ENCODE measurements at places on chromosomes 2 and 18.
A peak's percentile ranks its signal among the peaks of the same experiment; 100 is the strongest.

DNA sequence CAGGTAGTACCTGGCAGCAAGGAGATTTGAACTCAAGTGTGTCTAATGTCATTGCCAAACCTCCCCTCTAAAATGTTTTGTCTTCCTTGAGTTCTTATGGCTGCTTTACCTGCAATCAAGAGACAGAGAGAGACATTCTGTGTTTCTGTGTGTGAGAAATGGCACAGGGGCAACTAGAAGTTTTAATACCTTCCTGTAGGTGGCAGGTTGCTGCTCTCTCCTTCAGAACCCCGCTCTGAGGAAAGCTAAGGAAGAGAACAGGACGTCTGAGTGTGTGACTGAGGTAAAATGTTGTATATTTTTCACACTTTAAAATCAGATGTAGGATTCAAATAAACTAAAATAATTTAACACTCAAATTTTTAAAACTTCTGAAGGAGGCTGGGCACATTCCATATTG is 19.2 kb downstream of the DTNA start:
- no peak overlapping the region for H3K4me3 ChIP-seq
- H3K27ac ChIP-seq = no peak overlapping the region
- no peaks in the 10 kb centered on the region for H3K36me3 ChIP-seq
- no peak for DNase-seq
- H3K4me1 ChIP-seq = no peaks in the 10 kb centered on the region

- H3K4me1 ChIP-seq = no peaks in the 10 kb centered on the region
- H3K36me3 ChIP-seq = no peaks in the 10 kb centered on the region
- DNase-seq = no peak
- H3K27me3 ChIP-seq = no peaks in the 10 kb centered on the region
- no peak overlapping the region for H3K4me3 ChIP-seq
Observed at GRCh38 chr2:51723691-51724090, 691.8 kb upstream of the NRXN1 start.

- no peak overlapping the region for H3K4me3 ChIP-seq
- H3K36me3 ChIP-seq = peaks cover 3% of the 10 kb centered on the region
- peaks cover 26% of the 10 kb centered on the region for H3K4me1 ChIP-seq
- H3K27me3 ChIP-seq = no peaks in the 10 kb centered on the region
Observed at GRCh38 chr2:161178756-161179155, 18.5 kb downstream of the TANK start.

DNA sequence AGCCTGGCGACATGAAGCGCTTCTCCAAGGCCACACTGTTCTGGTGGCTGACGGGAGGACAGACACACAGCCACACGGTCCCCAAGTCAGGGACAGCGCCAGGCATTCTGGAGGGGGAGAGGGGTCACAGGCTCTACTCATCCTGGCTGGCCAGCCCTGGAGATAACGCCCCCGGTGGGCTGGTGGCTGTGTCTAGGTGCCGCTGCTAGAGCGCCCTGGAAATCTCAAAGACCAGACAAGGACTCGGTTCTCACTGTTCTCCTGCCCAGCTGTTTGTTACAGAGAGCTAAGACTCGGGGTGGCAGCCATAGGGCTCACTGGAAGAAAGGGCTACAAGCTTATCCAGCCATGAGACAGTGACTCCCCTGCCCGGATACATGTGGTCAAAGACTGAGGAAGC is 72.0 kb downstream of the KCNF1 start:
- no peak for DNase-seq
- H3K36me3 ChIP-seq = no peaks in the 10 kb centered on the region
- no peak overlapping the region for H3K4me3 ChIP-seq
- H3K27ac ChIP-seq = no peak overlapping the region

DNA sequence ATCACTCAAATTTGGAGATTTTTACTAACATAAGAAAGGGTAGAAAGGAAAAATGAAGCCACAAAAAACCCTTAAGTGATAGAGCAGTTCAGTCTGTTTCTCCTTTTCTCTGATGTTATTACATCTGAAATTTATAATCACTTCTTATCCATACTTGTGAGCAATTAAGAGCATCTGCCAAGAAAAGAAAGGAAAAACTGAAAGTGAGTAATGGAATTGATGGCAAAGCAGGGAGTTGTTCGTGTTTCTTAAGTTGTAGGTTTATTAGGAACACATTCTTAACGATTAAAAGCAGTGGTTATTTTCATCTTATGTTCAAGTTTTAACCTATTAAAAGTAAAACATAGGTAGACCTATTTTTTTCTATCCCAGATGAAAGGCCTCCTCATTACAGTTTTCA is 277.7 kb downstream of the RND3 start:
- no peaks in the 10 kb centered on the region for H3K4me1 ChIP-seq
- no peaks in the 10 kb centered on the region for H3K36me3 ChIP-seq
- DNase-seq = no peak
- no peaks in the 10 kb centered on the region for H3K27me3 ChIP-seq

- H3K4me3 ChIP-seq = no peak overlapping the region
- no peak for DNase-seq
- H3K27ac ChIP-seq = no peak overlapping the region
- H3K27me3 ChIP-seq = no peaks in the 10 kb centered on the region
- H3K4me1 ChIP-seq = peaks cover 21% of the 10 kb centered on the region
- peaks cover 10% of the 10 kb centered on the region for H3K36me3 ChIP-seq
Observed at GRCh38 chr2:230312638-230313037, 14.4 kb upstream of the SP140L start.

DNA sequence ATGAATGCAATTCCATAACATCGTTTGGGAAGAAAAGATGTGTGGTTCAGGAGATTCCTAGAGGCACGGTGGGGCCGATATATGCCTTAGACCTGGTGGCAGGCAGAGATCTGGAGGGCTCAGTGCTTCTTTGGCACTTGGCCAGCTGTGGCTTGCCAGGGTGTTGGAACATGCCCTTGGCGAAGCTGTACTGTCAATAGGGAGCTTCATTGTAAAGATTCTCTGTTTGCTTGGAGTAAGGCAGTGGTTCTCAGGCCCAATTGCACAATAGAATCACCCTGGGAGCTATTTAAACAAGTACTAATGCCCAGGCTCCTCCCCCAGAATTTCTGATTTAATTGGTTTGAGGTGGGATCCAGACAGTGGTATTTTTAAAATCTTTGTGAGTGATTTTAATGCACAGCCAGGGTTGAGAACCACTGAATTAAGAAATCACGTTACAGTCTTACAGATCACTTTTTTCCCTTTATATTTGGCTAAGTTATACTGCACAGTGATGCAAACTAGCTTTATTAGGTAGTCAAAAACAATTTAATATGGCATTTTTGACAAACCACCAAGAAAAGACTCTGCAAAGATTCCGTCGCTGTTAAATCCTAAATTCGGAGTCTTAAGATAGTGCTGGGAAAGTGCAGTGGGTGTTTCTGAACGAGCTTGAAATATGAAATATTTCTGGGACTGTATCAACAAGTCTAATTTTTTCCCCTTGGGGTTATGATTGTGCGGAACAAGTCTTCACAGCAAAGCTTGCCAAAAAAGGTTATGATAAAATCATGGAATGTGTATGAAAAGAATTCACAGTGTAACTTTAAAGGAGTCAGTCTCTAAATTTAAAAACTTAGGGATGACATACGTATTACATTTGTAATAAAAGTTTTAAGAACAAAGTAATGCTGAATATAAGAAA is 78.0 kb downstream of the CRIM1 start:
- H3K27me3 ChIP-seq = peaks cover 6% of the 10 kb centered on the region
- no peak overlapping the region for H3K4me3 ChIP-seq
- peaks cover 2% of the 10 kb centered on the region for H3K36me3 ChIP-seq
- no peak for DNase-seq
- no peaks in the 10 kb centered on the region for H3K4me1 ChIP-seq

DNA sequence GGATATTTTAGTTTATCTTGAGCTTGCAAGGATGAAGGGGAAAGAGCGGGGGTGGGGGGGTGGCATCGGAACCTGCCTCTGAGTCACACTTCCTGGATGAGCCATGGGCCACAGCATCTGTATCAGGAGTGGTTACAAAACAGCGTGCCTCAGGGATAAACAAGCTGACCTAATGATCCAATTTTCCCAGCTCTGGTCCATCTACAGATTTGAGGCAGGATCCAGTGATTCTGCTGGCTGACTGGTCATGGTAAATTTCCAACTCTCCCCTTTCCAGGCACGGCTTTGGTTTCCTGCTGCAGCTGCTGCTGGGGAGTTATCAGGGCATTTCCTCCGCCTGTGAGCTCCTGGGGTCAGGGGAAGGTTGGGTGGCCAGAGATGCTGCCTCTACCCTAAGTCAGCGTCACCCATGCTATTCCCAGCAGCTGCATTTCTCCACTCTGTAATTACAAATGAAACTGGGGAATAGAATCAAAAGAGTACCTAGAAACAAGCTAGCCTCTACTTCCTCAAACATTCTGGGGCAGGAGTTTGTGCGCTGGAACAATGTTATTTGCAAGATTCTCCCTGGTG is 4.7 kb upstream of the HPCAL1 start:
- H3K36me3 ChIP-seq = no peaks in the 10 kb centered on the region
- peak overlapping the region; percentile 29 for H3K27ac ChIP-seq
- H3K4me3 ChIP-seq = peak overlapping the region; percentile 56
- no peak for DNase-seq
- peaks cover 28% of the 10 kb centered on the region for H3K4me1 ChIP-seq

DNA sequence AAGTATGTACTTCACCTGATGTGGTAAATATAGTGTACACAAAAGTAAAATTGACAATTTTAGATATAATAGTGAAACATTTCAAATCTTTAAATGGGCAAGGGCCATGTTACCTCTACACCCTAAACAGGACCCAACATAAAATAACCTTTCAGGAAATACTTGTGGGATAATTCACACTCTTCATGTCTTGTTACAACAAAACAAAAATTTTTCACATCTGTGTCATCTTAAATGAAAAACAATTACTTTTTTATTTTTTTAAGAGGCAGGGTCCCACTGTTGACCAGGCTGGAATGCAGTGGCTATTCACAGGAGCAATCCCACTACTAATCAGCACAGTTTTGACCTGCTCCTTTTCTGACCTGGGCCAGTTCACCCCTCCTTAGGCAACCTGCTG is 42.1 kb downstream of the SRBD1 start:
- peaks cover 2% of the 10 kb centered on the region for H3K36me3 ChIP-seq
- H3K27me3 ChIP-seq = no peaks in the 10 kb centered on the region
- H3K27ac ChIP-seq = peak overlapping the region; percentile 74
- DNase-seq = no peak
- peaks cover 13% of the 10 kb centered on the region for H3K4me1 ChIP-seq

DNA sequence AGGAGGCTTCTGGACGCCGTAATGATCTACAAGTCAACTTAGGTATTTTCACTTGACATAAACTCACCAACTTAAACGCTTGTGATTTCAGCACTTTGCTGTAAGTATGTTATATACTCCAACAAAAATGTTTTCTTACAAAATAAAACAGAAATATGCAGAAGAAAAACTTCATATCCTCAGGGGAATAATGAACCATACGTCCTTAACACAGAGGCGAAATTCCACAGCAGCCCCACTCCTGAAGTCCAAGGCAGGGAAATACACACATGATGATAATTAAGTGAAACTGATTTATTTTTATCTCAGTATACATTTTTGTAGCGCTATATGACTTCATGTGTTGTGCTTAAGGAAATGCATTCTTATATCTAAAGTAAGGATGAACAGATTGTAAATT is 335.4 kb upstream of the VWC2L start:
- no peak for DNase-seq
- no peaks in the 10 kb centered on the region for H3K27me3 ChIP-seq
- no peak overlapping the region for H3K27ac ChIP-seq
- no peaks in the 10 kb centered on the region for H3K36me3 ChIP-seq
- H3K4me1 ChIP-seq = no peaks in the 10 kb centered on the region

GRCh38 chr18:22523481-22523880 is 105.8 kb upstream of the CTAGE1 start:
- H3K27me3 ChIP-seq = no peaks in the 10 kb centered on the region
- no peaks in the 10 kb centered on the region for H3K36me3 ChIP-seq
- no peaks in the 10 kb centered on the region for H3K4me1 ChIP-seq
- H3K27ac ChIP-seq = no peak overlapping the region
- H3K4me3 ChIP-seq = no peak overlapping the region
- DNase-seq = no peak

GRCh38 chr18:52875725-52876124 is 535.7 kb downstream of the DCC start:
- H3K27me3 ChIP-seq = no peaks in the 10 kb centered on the region
- H3K4me3 ChIP-seq = no peak overlapping the region
- no peak for DNase-seq
- H3K36me3 ChIP-seq = no peaks in the 10 kb centered on the region

GRCh38 chr18:10715791-10716190 is 190.0 kb downstream of the NAPG start:
- H3K27ac ChIP-seq = no peak overlapping the region
- no peaks in the 10 kb centered on the region for H3K4me1 ChIP-seq
- no peak overlapping the region for H3K4me3 ChIP-seq
- no peak for DNase-seq
- H3K27me3 ChIP-seq = peaks cover 40% of the 10 kb centered on the region
- no peaks in the 10 kb centered on the region for H3K36me3 ChIP-seq

- no peaks in the 10 kb centered on the region for H3K36me3 ChIP-seq
- no peak for DNase-seq
- H3K27me3 ChIP-seq = no peaks in the 10 kb centered on the region
- peak overlapping the region; percentile 90 for H3K27ac ChIP-seq
Observed at GRCh38 chr2:136212426-136213378, 94.8 kb upstream of the CXCR4 start.

GRCh38 chr2:46661526-46661925 is 182.2 kb downstream of the TMEM247 start:
- H3K27ac ChIP-seq = no peak overlapping the region
- DNase-seq = no peak
- no peak overlapping the region for H3K4me3 ChIP-seq
- peaks cover 7% of the 10 kb centered on the region for H3K36me3 ChIP-seq
- peaks cover 66% of the 10 kb centered on the region for H3K27me3 ChIP-seq

DNA sequence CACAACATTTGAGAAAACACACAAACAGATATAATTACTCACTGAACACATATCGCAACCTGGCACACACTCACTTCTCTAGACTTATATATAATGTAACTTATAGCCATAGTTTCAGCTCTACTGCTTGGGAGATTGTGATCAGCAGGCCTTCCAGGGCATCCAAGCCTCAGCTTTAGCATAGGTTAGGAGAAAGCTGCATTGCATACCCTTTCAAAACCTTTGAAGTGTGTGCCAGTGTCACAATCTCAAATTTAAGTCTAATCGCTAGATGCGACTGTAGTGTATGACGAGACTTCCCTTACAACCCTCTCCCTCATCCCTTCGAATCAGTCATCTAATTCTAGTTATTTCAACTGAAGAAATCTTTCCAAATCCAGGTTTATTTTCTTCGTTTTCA is 30.9 kb downstream of the SLC66A3 start:
- no peak overlapping the region for H3K27ac ChIP-seq
- H3K4me3 ChIP-seq = no peak overlapping the region
- peaks cover 5% of the 10 kb centered on the region for H3K36me3 ChIP-seq
- no peaks in the 10 kb centered on the region for H3K27me3 ChIP-seq
- no peak for DNase-seq
- peaks cover 4% of the 10 kb centered on the region for H3K4me1 ChIP-seq

Measured in T-helper 17 cell (primary cell).